NCI-H2081 treated with DMSO at 0.1 percent for 48 hours (cell line): ENCODE measurements at places on chromosomes 12 and 14.

- no peak for DNase-seq
Measured at GRCh38 chr12:72203764-72204335, 68.3 kb upstream of the TRHDE start.

DNA sequence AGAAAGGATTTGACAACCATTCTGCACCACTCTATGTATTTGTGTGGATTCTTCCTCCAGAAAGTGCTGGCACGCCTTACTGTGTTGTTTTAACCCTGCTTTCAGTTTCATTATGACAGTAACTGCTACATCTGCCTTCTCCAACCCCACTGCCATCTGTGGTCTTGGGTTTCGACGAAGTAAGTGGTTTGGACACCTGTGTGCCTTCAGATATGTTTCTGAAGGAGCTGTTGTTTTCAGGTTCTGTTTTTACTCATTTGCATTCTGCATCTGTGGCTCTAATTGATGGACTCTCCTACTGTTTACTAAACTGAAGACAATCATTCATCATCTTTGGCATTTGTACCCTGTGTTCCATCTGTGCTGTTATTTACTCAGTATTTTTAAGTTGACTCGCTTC, 4.1 kb downstream of the TSHR start:
- DNase-seq, result no peak

DNA sequence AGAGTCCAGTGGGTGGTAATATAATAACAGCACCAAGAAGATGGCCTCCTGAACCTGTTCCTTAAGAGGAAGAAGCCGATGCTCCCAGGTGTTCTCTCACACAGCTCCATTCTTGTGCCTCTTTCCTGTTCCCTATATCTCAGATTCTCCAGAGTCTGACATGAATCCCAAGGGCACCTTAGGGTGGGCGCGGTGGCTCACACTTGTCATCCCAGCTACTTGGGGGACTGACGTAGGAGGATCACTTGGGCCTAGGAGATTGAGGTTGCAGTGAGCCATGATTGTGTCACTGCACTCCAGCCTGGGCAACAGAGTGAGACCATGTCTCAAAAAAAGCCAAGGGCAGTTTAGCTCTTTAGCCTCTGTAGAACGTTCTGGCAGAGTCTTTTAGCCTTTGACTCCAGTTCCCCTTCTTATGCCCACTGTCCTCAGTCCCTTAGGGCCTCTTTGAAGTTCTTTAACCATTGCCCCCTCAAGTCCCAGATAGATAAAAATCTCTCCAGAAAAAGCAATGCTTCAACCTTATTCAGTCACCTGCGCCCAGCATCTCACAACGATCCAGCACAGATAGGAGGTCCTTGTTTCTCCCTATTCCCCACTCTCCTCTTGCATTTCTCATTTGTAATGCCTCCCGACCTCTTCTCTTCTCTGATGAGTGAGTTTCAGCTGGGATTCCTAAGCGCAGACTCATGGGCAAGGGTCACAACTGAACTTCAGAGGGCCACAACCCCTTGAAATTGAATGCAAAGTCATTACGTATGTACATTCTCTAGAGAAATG, 4.7 kb downstream of the CCDC184 start:
- DNase-seq, result no peak

GRCh38 chr14:104660597-104660996, 28.8 kb upstream of the INF2 start:
- no peak for DNase-seq

DNA sequence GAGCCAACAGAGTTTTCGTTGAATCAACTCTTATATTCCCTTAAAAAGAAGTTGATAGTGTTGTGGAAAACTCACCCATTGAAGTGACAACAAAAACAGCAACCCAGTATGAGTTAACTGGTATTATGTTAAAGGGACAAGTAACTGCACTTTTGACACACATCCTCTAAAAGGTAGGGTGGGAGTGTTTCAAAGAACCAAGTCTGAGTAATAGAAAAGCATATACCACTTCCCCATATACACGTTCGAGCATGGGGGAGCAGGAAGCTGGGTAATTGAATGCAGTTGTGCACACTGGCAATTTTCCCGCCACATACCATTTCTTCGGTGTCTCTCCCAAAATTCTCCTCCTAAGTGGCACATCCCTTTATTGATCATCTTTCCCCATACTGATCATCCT, 31.5 kb downstream of the IFNG-AS1 start:
- DNase-seq, result no peak

GRCh38 chr12:76532520-76532919, 27.1 kb downstream of the OSBPL8 start:
- no peak for DNase-seq

DNA sequence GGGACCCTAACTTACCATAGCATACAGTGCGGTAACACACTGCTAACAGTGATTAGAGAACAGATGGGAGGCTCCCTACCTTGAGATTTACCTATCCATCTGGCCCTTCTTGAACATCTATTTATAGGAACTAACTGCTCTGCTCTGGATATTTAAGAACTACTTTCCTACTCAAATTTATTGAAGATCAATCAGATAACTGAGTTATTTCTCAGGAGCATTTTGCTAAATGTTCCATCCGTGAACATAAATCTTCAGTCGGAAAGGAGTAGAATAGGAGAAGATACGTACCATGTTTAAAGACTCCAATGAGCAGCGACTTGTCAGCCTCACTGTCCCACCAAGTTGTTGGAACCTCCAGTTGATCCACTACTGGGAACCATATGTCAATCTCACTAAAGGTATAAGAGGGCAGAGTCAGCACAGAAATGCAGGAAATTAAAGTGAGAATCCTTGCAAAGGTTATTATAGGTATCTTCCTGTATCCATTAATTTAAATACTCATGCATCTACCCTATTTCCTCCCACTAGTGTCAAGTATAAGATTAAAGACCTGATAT, 15.6 kb upstream of the SUPT16H start:
- no peak for DNase-seq

- DNase-seq, result no peak
Measured at GRCh38 chr12:64884728-64885127, 60.3 kb downstream of the TBC1D30 start.

GRCh38 chr12:66279123-66279712, 23.1 kb upstream of the HELB start:
- DNase-seq, result no peak

DNA sequence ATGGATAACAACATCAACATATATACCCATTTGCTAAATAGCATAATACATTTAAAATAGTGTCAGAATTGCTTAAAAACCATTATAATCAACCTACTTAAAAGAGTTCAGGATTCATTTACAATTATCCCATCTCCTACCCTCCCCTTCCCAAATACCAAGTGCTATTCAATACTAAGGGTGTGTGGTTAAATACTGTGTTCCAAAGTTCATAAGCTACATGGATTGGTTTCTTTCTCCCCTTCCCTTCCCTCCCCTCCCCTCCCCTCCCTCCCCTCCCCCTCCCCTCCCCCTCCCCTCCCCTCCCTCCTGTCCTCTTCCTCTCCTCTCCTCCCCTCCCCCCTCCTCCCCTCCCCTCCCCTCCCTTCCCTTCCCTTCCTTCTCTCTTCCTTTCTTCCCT, 97.0 kb upstream of the NPAS3 start:
- no peak for DNase-seq

GRCh38 chr14:75525969-75526368, 3.7 kb downstream of the BATF start:
- DNase-seq, result no peak
